ENCODE measurements at places on chromosomes 2 and 18.

DNA sequence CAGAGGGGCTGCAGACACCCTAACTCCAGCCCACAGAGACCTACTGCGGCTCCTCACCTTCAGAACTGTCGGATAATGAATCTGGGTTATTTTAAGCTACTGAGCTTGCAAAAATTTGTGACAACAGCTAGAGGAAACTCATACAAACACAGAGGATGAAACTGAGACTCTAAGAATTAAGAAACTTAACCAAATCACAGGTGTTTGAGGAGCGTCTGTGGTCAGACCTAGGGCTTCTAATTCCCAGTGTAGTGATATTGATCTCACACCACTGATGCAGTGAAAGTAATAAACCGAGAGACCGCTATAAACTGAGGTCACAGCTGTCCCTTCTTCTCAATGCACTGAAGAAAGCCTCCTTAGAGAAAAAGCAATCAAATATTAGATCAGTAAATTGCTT, 110.1 kb downstream of the RGPD3 start:
- no peak for DNase-seq

- no peak for DNase-seq
Observed at GRCh38 chr2:153645599-153645998, 167.0 kb upstream of the RPRM start.

- DNase-seq, result no peak
Observed at GRCh38 chr2:142234741-142235140, 103.9 kb upstream of the LRP1B start.

DNA sequence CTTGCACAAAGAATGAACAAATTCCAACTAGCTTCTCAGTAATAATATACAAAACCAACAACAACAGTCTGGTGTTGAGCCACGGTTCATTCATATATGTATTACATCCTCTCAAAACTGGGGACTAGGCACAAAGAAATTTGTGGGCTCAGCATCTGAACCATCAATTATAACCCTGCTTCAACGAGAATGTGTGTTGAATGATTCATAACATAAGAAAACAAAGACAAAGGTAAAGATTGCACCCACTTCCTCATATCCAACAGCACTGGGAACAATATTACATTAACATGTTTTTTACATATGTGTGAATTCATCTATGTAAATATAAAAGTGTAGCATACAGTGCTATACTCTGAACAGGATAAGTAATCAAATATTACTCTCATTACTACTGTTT, 144.8 kb downstream of the CDH2 start:
- DNase-seq, result no peak

DNA sequence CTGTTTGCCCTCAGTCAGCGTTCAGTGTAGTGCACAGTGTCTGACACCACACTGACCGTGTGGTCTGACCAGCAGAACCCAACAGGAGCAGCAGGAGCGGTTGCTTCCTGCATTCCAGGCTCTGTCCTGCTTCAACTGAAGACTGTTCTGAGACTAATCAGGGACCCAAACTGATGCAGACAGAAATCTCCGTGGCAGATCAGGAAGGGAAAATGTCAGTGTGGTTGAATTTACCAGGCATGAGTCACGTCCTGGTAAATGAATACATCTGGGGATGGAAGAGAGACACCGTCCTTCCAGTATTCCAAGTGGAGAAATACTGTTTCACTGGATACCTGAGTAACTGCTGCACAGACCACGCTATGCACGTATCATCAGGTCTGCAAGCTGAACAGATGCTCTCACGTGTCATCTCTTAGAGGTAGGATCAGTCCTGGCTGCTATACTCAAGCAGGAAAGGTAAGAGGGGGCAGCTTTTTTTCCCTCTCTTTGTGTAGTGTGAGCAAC, 223.6 kb upstream of the EPAS1 start:
- no peak for DNase-seq

DNA sequence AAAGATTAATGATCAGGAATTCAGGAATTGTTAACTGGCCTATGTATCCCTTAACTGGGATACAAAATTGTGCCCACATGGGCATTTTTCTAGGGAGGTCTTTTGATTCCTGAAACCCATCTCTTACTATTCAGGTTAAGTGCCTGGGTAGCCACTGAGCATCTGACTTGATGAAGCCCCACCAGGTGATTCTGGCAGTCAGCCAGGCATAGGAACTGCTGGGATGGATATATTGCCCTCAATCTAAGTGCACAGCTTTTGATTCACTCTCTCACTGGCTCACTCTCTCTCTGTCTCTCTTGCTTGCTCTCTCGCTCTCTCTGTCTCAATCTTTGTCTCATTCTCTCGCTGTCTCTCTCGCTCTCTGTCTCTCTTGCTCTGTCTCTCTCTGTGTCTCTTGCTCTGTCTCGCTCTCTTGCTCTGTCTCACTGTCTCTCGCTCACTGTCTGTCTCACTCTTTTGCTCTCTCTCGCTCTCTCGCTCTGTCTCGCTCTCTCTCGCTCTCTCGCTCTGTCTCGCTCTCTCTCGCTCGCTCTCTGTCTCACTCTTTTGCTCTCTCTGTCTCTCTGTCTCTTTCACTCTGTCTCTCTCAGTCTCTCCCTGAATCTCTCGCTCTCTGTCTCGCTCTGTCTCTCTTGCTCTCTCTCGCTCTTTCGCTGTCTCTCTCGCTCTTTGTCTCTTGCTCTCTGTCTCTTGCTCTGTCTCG, 22.3 kb downstream of the INPP1 start:
- DNase-seq, result no peak

- no peak for DNase-seq
Observed at GRCh38 chr2:8819194-8819593, 18.2 kb downstream of the KIDINS220 start.

DNA sequence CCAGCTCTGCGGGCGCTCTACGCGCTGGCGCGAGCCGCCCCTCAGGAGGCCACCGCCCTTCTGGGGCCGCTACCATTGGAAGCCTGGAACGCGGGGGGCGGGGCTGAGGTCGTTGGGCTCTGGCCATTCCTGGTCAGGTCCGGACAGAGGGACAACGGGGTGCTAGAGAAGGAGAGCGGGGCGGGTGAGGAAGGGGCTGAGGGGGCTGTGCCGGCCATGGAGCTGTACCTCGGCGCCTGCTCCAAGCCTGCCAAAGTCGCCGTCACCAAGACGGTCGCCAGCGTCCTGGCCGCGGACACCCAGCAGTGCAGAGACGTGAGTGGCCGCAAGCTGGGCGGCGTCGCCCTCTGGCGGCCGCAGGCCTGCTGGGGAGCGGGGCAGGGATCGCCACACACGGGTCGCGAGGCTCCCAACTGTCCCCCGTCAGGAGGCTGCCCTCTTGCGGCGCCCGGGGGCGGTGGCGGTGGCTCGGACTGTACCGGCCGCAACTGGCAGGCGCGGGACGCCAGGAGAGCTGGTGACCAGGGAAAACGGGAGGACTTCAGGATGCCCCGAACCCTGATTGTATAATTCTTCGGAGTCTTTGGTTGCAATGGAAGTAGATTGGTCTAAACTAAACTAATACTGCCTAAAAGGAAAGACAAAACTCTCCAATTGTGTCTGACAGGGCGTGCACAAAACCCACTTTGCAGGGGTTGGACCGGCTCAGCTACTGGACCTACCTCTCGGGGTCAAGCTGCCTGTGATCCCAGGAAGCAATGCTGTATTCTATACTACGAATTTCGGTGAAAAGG, at the start of gene FSIP2:
Gene FSIP2 (plus strand): TSS at position 126 of the 794 bp plus-strand sequence. CDS start 91 bp downstream, at position 217.
- peak; percentile 72 for DNase-seq

- no peak for DNase-seq
Observed at GRCh38 chr2:150134223-150134857, 353.1 kb downstream of the RND3 start.

GRCh38 chr2:107811411-107811810, 15.3 kb upstream of the RGPD4 start:
- DNase-seq, result no peak
